ENCODE measurements at places on chromosomes 13 and 19. TPM values are rescaled to one million over a fixed set of nuclear protein-coding genes. Genes with fewer than 3 reads are reported as not detected.

Gene CLDND2
- not detected for total RNA-seq

Gene PNMA8C
- not detected for total RNA-seq

Gene DIRAS1
- 0.14 TPM for total RNA-seq

Gene ERF
- total RNA-seq, result 19.7 TPM

Gene RLN3
- not detected for total RNA-seq

Gene URAD
- total RNA-seq, result not detected

Gene GRIN2D
- total RNA-seq, result 0.57 TPM

Gene GAMT
- 15.7 TPM for total RNA-seq

Gene ZNF69
- total RNA-seq, result 1.4 TPM

Measured in thoracic aorta endothelial cell (primary cell).